Stimulated activated CD4-positive, alpha-beta T cell treated with anti-CD3 and anti-CD28 coated beads, TNF-alpha, amount 100 ng/mL, for 24 hours (primary cell): ENCODE measurements at places on chromosomes 5 and 9.

- no peak for DNase-seq
These were observed 29.6 kb upstream of the LCP2 start for GRCh38 chr5:170327168-170327567.

DNA sequence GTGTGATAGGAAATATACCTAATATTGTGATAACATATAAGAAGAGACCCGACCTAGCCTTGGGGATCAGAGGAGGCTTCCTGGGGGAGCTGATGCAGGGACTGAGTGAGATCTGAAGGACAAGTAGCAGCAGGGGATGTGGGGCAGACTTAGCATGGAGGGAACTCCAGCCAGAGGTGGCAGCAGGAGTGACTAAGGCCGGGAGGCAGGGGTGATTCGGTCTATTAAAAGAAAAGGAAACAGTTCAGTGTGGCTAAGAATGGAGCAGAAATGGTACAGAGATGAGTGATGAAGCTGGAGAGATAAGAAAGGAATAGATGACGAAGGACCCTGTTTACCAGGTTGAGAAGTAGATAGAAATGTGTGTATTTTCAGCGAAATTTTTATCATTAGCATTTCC, 408.8 kb downstream of the ENC1 start:
- DNase-seq: no peak

DNA sequence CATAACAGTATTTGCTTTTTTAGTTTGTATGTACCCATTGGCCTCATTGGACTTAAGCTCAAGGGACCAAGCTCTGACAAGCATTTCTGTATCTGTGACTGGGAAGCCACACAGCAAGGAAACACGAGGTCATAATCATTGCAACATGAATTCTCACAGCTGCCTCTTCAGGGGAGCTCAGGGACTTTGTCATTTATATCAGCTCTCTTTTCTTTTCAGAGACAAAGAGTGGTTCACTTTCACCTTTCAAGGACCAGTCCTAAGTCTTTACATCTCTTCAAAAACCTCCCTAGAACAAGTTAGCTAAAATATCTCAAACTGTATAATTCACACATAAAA, 58.6 kb downstream of the ADAMTS12 start:
- DNase-seq: no peak

DNA sequence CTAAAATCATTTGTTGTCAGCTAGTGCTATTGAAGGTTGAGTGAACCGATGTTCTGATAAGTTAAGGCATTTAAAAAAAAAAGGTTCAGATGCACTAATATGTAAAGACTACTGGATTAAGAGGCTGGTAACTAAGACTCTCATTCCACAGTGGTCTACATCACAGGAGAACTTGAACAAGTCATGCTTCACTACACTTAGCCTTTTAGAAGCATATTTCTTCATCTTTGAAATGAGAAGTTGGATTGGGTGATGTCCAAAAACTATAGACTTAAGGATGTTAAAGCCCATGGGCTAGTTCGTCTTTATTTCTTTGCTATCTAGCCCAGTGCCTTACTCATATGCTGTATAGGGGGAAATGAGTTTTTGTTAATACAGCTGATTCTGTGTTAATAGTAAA, 107.2 kb downstream of the NDUFS4 start:
- no peak for DNase-seq

DNA sequence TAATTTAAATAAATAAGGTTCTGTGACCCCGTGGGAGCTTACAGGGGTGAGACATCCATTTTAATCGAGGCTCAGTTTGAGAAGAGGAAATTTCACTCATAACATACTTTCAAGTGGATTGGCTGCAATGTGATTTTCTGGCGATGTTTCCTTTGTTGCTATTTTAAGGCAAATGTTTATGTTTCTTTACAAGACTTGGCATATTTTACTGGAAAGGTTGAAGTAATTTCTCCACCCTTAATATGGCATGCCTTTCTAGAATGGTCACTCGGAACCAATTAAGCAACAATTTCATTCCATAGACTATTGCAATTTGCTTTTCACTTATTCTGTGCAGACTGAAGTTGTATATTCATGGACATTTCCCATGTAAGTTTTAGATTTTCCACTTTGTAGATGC, 438.0 kb upstream of the WWC1 start:
- no peak for DNase-seq

DNA sequence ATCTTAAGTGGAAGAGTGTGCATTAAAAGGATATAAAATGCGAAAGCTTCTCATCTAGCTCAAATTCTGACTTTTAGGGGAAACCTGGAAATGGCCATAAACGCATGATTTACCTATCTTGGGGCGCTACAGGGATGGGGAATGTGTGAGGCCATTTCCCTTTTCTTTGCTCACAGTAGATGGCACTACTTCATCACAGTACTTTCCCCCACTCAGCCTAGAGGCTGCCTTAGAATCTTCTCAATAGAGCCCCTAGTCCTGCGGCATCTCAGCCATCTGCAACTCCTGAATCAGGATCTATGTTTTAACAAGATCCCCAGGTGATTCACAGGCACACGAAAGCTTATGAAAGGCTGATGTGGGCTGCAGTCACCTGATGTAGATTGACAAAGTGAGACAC, 110.8 kb downstream of the LHFPL2 start:
- no peak for DNase-seq

GRCh38 chr9:700365-701282, 140.9 kb upstream of the DMRT1 start:
- DNase-seq: no peak

DNA sequence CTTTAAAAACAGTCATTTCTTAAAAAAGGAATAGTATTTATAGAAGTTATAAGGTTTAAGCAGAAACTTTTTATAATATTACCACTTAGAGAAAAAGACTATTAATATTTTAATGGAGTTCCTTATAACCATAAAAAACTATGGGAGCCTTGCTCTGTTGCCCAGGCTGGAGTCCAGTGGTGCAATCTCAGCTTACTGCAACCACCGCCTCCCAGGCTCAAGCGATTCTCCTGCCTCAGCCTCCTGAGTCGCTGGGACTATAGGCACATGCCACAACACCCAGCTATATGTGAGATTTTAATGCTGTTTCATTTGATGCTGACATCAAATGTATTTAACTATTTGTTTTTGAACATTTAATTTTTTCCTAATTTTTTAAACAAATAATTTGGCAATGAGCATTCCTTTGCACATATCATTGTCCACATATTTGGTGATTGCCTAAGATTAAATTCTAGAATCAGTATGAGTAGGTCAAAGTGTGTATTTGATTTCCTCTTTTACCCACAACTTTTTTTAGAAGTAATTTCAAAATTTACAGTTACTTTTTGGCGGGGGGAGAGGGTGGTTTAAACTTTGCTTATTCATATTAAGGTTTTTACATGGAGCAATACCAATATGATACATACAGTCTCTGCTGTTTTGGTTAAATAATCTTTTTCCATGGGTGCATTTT, 235.5 kb downstream of the ARHGEF28 start:
- no peak for DNase-seq

- DNase-seq: no peak
These were observed 27.1 kb upstream of the VCAN start for GRCh38 chr5:83444445-83444844.

- no peak for DNase-seq
These were observed 21.0 kb downstream of the ANKH start for GRCh38 chr5:14850419-14851049.
